ENCODE measurements at places on chromosomes 16 and 17. TPM values are rescaled to one million over a fixed set of nuclear protein-coding genes. Genes with fewer than 3 reads are reported as not detected.

GRCh38 chr16:59540621-59541020 is 806.5 kb upstream of the GOT2 start:
- DNase-seq, result no peak

DNA sequence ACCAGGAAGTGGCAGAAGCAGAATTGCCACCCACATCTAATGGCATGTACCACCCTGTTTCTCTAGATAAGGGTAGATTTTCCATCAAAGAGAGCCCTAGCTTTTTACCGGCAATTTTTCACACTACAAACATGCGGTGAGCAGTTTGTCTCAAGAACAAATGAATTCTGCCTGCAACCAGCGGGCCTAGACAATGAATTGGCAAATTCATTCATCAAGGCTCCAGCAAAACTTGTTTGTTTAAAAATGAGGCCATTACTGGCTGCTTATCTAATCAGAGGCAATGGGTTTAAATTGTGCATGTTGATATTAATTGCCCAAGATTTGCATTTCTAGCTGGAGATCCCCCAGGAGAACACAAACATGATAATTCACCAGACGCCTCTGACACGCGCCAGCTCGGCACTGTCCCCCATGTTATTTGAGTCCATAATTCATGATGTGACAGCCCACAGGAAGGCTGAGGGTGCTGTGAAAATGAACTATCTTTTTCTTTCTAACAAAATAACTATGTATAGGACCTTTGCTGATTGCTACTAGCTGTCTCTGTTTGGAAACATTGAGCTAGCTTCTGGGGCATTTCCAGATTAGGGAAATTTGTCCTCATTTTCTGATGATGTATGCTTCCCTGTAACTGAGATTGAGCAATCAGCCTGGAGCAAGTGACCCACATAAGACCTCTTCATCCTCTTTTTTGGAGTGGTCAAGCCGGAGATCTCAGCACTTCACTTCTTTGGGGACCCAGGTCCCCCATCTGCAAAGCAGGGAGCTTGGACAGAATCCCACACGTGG is 80.8 kb downstream of the CNGB1 start:
- no peak for DNase-seq

GRCh38 chr17:55454906-55455474 is 33.4 kb upstream of the MMD start:
- DNase-seq, result no peak

GRCh38 chr17:42438600-42439567 is 15.8 kb upstream of the CAVIN1 start:
- DNase-seq, result peak; percentile 77

SLC12A3 gene
- total RNA-seq, result not detected

KRTAP4-4 gene
- not detected for total RNA-seq

Measured in activated CD8-positive, alpha-beta T cell treated with anti-CD3 and anti-CD28 coated beads for 36 hours (primary cell).